LNCaP clone FGC (cell line): ENCODE measurements at places on chromosomes 3 and 15.

DNA sequence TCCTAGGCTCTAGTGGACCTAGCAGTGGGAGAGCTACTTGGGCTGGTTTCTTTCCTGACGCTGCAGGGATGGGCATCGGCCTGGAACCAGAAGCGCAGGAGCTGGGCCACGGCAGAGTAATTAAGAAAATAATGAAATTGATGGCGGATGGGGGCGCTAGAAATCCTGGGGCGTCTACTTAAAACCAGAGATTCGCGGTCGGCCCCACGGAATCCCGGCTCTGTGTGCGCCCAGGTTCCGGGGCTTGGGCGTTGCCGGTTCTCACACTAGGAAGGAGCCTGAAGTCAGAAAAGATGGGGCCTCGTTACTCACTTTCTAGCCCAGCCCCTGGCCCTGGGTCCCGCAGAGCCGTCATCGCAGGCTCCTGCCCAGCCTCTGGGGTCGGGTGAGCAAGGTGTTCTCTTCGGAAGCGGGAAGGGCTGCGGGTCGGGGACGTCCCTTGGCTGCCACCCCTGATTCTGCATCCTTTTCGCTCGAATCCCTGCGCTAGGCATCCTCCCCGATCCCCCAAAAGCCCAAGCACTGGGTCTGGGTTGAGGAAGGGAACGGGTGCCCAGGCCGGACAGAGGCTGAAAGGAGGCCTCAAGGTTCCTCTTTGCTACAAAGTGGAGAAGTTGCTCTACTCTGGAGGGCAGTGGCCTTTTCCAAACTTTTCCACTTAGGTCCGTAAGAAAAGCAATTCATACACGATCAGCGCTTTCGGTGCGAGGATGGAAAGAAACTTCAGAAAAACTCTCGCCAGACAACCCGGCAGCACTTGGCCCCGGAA, 6.1 kb downstream of the SOX14 start:
- DNase-seq = no peak

GRCh38 chr15:77508541-77509243, 88.0 kb downstream of the HMG20A start:
- no peak for DNase-seq

DNA sequence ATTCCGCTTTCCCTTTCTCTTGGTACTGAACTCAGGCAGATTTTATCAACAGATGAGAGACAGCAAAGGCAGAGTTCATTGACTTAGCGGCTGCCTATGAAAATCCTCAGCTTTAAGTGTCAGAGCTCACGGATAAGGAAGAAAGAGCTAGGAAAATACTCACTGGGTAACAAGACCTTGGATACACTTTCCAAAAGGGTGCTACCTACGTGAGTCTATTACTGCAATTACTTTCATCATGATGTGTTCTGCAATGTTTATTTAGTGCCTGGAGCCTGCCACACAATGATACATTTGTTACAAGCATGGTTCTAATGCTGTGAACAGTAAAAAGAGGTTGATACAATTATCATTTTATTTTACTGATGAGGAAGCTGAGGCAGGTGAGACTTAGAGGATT, 177.5 kb downstream of the GRM7 start:
- DNase-seq = peak; percentile 65

GRCh38 chr3:190646996-190647395, 133.1 kb downstream of the IL1RAP start:
- no peak for DNase-seq

DNA sequence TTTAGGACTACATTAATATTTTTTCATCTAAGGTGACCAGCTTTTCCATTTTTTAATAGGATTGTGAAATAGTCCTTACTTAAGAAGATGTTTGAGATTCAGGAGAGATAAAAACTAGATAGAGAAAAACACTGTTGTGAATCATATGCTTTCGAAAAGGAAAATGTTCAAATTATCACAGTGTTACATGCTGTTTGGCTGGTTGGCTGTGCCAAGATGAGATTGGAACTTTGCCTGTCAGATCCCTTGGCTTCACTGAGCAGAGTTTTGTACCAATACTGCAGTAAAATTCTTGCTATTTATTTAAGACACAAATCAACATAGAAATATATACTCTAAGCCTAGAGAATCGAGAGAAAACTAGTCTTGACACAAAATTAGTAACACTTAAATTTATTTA, 117.2 kb downstream of the OXSM start:
- peak; percentile 63 for DNase-seq

DNA sequence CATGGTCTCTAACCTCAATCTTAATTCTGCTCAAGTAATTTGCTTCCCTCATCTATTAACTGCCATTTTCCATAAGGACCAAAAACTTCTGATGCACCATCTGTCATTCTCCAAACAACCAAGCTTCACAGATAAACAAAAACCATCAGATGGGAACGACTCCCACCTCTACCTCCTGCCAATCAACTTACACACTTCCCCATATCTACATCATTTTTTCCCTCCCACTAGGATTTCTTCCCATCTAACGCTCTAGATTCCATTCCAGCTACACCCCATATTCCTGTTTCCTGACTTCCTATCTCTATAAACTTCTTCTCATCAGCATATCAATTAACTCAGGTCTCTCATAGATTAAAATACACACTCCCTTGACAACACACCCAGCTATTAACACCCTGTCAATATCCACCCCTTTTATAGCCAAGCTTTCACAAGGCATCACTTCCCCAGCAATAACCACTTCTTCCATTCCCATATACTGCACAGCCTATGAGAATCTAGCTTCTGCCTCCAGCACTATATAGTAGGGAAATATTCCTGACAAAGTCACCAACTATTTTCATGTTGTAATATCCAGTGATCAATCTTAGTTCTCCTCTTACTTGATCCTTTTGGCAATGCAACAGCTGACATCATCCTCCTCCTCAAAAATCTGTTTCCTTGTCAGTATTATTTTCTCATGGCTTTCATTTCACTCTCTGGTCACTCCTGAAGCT, 39.2 kb downstream of the SNX4 start:
- no peak for DNase-seq

GRCh38 chr3:129460155-129460554, 20.1 kb downstream of the IFT122 start:
- no peak for DNase-seq

GRCh38 chr3:40915346-40915865, 283.9 kb upstream of the CTNNB1 start:
- no peak for DNase-seq

DNA sequence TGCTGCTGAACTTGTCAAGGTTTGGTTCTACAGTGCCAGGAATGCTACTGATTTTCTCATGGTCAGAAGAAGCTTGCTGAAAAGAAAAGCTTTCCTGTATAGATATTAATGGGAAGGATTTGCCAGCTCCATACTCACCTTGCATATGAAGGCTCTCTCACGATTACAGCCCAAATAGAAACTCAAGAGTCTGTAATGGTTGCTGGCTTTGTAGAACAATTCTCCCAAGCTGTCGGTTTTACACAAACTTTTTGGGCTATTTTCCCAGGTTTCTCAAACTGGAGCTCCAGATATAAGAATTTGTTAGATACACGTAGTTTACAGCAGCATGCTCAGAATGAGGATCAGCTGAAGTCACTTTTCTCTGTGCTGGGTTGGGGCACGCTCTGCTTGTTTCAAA, 30.1 kb upstream of the LRRC3B start:
- no peak for DNase-seq
